NAMALWA (cell line): ENCODE measurements at places on chromosomes 4 and X.

DNA sequence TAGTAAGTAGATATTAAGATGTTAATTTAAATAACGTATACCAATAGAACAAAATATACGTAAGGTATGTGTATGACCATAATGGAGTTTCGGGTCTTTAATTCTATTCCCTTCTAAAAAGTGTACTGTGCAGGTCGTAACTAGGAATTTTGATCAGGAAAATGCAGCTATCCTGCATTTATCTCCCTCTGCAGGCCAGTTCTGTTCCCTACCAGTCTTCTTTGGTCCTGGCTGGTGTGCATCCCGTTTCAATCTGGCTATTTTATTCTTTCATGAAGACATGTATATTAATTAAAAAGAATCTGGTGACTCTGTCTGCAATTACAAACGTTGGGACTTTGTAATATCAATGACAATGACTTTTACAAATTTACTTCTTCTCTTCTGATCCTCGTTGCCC is 534.1 kb upstream of the AADAT start:
- no peak for DNase-seq

- DNase-seq: no peak
Observed at GRCh38 chr4:3408793-3409330, 32.9 kb upstream of the HGFAC start.

DNA sequence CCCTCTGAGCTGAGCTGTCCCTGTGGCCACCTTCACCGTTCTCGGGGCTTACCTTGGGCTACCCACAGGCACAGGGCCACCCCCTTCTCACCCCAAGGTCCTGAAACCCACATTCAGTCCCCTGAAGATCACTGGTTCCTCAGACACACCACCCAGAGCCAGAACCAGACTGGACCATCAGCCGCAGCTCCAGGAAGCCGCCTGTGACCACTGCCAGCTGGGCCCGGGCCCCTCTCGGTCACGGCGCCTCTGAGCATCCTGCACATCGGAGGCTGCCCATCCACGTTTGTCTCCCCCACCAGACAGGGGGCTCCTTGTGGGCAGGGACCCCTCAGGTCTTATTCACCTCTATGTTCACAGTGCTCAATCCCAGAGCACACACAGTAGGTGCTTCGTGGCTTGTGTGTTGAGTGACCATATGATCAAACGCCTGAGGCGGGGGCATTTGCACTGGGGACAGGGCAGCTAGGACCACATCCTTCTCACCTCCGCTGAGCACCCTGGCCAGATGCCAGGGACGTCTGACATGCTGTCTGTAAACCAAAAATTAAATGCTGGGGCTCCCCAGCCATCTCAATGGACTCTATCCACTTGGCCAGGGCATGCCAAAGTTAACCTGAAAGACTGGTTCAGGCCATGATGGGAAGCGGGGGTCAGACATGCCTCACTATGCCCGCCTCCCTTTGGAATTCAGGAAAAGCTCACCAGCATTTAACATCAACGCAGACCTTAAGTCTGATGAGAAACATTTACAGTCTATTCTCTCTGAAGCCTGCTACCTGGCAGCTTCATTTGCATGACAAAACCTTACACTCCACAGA is 109.4 kb upstream of the AFAP1 start:
- DNase-seq: no peak

- DNase-seq: no peak
Observed at GRCh38 chr4:94338681-94339351, 3.8 kb downstream of the HPGDS start.

DNA sequence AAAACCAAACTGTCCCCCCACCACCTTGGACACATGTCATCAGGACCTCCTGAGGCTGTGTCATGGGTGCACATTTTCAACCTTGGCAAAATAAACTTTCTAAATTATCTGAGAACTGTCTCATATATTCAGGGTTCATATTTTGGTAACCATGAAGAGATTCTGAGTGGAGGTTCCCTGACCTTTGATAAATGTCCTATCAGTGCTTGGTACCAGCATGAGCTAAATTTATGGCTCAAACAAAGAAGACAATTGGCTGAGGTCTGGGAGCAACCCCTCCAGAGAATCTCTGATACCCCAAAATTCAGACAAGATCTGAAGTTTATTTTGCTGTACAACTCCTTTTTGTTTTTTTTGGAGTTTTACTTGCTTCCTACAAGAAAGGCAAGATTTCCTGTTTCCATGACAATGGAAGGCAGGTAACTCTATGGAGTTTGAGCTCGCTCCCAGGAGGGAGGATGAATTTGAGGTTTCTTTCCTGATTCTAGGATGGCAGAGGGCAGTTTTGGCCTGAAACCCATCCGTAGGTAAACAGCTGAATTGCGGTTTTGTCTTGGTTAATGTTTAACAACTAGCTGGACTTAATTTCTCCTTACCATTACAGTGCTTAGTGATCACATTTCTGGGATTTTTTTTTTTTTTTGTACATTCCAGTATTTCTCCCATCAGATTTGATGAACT is 14.5 kb downstream of the UGT2B15 start:
- DNase-seq: no peak

DNA sequence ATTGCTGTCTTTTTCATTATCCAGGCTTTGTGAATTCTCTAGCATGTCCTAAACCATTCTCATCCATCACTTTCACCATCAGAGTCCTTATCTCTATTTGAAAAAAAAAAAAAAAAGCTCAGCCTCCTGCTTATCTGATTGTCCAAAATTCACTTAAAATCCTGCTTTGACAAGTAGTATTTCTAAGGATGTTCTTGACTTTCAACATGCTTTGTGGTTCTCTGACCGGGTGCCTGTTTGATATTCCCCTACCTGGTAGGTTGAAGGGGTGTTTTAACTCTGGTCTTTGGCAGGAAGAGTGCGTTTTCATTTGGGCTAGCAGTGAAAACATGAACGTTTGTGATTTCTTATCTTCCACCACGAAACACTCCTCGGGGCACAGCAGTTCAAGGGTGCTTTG is 17.3 kb upstream of the BBS12 start:
- DNase-seq: no peak

- DNase-seq: no peak
Observed at GRCh38 chr4:177191586-177191985, 118.1 kb upstream of the NEIL3 start.

DNA sequence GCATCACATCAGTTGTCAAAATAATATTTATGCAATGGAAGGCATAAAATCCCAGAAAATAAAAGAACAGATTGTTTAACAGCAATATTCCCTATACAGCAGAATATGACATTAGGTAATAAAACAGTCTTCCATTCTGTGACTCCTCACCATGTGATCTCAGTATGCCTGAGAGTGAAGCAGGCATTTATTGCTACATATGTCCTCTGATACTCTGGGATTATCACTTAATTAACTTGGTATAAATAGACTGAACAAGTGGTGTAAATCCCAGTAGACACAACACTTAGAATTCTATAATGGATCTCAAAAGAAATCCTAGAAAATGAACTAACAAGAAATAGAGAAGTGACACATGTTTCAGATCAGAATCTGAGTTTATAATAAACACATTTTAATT is 841.3 kb downstream of the PDHA2 start:
- no peak for DNase-seq

DNA sequence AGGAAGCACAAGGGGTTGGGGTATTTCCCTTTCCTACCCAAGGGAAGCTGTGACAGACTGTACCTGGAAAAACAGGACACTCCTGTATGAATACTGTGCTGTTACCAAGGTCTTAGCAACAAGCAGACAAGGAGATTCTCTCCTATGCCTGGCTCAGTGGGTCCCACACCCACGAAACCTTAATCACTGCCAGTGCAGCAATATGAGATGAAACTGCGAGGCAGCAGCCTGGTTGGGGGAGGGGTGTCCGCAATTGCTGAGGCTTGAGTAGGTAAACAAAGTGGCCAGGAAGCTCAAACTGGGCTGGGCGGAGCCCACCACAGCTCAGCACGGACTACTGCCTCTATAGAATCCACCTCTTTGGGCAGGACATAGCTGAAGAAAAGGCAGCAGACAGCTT is 197.7 kb downstream of the INPP4B start:
- DNase-seq: no peak

DNA sequence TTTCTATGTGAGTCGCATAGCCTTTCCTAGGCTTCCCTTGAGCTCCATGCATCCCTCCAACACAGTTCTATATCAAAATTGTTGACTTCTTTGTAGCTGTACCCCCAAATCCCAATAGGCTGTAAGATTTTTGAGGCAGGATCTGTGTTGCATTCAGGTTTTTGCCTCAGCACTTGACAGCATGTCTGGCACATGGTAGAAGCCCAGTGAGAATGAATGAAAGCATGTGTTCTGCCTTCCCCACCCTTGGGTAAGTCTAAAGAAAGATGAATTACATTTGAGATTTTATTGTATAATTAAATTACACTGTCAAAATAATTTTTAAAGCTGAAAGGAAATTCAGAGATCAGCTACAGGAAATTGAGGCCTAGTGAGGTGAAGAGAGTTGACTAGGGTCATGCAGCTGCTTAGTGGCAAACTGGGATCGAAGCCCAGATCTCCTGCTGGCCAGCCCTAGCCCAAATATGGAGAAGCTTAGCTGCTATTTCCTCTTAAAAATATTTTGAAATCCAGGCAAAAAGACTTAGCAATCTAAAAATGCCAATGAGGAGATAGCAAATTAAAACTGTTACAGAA is 122.5 kb downstream of the SPATA18 start:
- DNase-seq: no peak

DNA sequence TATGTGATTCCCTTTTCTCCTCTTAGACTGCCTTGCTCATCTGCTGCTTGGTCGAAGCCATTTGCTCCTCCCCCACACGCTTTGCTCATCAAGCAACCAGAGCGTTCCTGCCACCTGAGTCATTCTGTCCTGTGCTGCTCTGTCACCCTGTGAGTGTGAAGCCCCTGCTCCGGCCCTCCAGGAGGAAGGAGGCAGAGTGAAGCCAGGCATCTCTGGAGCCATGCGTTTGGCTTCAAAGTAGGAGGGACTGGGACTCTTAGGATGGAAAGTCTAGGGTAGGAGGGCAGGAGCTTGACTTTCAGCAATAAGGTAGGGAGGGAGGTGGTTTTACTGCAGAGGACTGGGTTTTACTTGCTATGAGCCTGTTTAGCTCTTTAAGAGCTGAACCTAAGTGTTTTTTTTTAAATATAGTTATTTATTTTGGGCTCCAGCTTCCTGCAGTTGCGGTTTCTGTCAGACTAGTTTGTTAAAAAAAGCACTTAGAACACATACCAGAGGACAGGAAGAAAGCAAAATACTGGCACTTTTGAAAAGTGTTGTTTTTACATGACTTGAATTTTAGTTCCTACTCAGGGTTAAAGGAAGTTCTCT is 63.6 kb downstream of the SPINK2 start:
- DNase-seq: peak; percentile 82

GRCh38 chr4:132587626-132588025 is 561.5 kb upstream of the PCDH10 start:
- DNase-seq: no peak

- no peak for DNase-seq
Observed at GRCh38 chrX:23661671-23662070, 5.6 kb upstream of the PRDX4 start.

GRCh38 chrX:13855689-13856450 is 39.0 kb upstream of the GPM6B start:
- DNase-seq: no peak

DNA sequence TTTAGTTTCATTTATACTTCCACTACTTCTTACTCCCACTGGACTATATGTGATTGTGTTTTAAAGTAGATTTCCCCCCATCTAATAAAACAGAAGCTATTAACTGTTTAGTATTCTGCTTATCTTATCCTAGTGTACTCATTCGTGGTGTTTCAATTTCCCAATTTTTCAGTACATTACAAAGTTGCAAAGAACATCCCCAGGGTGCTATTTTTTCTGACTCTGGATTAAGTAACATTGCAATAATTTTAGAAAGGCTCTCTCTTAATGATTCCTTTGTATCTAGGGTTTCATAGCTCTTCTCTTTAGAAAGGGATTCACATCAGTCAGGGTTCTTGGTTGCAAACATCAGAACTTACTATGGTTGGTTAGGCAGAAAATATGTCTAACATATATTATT is 317.9 kb upstream of the DIPK2B start:
- no peak for DNase-seq

GRCh38 chr4:33485111-33485510 is 2759.2 kb downstream of the ARAP2 start:
- no peak for DNase-seq

GRCh38 chrX:128504496-128504895 is 452.3 kb upstream of the ACTRT1 start:
- no peak for DNase-seq

DNA sequence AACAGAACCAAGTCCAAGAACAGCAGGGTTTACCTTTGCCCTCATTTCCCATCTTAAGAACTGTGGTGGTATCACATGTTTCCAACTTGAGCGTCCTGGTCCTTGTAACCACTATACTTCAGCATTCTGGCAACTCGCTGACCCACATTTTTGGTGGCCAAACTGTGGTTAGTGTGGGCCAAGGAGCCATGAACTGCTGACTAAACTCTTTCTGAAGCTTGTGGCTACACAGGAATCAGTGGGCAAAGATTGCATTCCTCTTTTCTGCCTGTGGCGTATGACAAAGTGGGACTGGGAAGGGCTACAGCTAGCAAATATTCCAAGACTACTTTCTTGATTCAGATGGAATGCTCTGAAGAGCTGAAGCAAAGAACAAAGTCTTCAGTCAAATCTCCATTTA is 106.3 kb upstream of the MID1 start:
- DNase-seq: no peak

DNA sequence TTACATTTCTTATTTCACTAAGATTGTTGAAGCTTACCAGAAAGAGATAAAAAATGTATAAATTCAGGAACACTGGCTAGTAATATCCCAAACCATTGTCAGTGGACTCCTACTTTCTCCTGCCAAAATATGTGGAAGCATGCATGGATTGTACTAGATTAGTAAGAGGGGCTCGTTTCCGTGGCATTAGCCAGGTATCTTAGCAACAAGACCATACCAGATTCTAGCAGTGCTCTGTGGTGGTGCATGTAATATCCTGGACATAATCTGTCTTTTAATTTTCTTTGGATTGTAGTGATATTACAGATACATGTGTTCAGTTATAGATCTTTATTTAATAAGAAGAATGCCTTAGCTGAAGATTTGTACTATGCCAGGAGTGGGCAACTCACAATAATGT is 371.9 kb upstream of the PITX2 start:
- no peak for DNase-seq

DNA sequence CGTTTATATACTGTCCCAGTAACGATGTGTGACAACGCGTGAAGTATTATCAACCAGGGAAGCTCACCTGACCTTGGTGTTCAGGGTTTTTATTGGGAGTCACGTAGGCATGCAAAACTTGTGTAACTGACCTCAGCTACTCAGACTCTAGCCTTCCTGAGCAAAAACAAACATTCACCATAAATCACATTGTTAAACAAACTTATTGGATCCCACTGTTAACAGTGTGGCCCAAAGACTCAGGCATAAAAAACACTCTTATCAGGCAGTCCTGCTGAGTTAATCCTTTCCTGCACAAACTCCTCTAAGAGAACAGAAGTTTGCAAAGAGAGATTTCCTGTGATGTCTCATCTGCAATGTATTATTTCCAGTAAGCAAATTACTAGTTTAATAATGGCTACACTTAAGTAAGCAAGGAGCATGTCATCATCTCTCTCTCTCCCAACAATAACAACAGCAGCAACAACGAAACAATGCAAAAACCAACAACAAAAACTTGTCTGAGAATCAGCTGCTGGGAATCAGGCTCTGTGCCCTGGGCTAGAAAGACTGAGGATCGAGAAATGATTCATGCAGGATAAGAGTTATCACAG is 12.0 kb downstream of the GAGE1 start:
- DNase-seq: no peak
